ENCODE measurements at places on chromosomes 1 and 21.

DNA sequence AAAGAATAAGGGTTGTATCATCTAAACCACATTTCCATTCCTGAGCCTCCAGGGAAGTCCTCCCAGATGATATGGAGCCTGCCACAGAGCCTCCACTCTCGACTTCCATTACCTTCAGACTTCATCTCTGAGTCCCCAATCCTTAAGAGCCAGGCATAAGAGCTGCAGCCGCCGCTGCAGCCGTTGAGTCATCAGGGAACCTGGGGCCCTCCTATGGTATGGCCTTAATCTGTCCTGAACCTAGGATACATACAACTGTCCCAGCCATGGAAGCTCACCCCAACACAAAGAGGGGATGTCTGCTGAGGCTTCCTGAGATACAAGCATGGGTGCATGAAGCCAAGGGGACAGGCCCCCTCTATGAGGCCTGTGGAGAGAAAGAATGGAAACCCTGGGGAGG, 16.3 kb downstream of the TAL1 start:
- DNase-seq = no peak

- peak; percentile 74 for DNase-seq
Observed at GRCh38 chr1:234599617-234600417, 10.2 kb downstream of the IRF2BP2 start.

DNA sequence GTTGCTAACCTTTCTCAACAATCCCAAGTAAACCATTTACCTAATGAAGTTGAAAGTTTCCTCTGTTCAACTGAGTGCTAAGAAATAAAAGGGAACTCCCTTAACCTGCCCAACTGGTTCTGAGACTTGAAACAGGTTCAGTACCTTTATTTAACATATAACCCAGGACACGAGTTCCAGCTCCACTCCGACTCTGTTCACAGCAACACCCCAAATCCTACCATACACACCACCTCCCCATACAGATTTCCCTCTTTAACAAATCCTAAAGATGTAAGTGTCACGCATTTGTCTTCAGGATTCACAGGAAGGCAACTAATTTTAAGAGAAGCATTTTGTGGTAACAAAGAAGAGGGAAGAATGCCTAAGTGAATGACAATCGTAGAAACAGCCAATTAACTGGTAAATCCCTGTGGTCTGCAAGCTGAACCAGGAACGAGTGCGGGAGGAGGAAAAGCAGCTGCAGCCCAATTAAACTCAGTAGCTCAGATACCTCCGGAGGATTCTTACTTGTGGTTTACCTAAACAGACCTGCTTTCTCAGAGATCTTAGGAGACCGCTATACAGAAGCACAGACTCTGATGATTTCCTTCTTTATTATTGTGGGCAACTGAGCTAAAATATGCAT, 134.5 kb upstream of the MAGI3 start:
- no peak for DNase-seq

DNA sequence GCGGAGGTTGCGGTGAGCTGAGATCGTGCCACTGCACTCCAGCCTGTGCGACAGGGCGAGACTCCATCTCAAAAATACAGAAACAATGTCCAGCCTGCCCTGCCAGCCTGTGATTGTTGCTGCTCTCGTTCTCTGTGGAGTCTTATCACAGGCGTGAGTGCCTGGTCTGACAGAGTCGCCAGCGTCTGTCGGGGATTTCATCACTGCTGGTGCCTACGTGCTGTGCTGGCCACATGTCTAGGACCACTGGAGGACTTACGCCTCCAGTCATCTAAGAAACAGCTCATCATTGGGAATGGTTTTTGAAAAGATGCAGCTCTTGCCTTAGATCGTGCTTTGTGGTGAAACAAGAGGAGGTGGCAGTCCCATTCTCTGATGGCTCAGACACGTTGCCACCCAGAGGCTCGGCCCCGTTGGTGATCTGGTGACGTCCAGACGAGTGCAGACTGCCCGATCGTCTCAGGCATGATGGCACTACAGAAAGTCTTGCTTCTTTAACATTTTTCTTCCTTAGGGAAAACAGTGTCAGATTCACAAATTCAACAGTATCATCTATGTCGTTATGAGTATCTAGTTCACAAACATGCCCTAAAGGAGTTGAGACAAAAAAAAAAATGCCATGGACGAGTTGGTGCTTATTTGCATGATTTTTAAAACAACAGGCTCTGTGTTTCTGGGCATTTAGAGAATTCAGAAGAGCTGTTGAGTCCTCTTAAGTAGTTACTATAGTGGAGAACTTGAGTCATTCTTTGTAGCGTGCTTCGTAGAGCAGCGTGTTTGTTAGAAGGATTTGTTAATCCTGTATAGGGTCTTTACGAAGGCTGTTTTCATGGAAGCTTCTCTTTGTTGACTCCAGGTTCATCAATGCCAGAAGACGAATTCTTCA, 47.5 kb downstream of the CBS start:
- no peak for DNase-seq

GRCh38 chr1:89310976-89311375, 38.3 kb upstream of the GBP5 start:
- no peak for DNase-seq

DNA sequence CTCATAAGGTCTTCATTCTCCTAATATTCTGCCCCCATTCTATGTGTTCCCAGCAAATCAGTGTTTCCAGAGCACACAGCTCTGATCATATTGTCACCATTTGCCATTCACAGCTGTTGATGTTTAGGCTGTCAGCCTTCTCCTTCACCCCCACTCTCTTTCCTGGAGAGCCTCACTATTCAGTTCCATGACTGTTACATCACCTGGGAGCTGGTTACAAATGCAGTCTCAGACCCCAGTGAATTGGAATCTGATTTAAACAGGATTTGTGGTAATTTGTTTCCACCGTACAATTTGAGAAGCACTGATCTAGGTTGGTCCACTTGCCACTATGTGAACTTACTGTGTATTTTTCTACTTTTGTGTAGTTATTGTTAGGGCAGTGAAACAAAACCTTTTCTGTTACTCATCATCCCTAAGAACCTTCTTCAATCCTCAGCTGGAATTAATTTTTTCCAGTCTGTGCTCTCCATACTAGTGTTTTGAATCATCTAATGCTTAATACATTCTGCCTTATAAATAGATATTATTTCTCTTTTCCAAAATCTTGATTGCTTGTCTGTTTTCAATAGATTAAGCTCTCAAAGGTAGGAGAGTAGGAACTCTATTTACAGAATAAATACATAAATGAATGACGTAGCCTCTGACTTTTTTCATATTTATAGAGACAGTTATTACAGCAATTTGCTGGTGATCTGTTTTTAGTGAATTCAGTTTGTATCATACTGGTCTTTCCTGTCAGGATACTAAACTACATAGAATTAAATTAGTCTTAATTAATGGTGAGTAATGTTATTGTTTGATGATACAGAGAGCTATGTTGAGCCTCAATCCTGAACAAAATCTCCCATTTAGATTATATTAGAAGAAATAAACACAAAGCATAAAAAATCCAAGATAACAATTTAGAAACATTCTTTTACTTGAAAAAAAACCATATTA, 8.1 kb downstream of the SNX7 start:
- no peak for DNase-seq

DNA sequence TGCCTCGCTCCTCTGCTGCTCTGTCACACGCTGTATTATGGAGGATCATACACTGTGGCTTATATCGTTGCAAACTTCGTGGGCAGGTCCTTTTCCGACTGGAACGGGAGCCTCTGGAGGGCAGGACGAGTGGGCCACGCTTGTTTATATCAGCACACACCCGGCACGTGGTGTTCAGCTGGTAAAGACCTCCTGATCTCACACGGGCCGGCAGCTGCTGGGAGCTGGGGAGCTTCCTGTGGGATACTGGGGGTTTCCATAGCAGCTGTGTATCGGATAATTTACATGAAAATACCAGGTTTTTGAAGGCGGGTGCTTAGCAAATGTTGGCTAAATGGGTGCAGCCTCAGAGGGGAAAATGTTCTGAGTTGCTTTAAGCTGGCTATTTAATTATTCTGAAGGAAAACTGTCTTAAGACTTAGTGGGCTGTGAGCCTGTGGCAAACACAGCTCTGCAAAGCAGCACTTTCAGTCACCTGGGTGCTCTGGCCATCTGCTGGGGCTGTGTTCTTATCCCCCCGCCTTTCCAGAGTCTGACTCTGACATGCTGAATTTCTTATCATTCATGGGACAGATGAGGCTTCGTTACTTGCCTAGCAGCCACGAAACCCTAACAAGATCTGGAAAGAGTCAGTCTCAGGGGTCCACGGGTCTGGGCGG, 103.6 kb upstream of the GCLM start:
- no peak for DNase-seq

- no peak for DNase-seq
Observed at GRCh38 chr1:93960641-93961147, 51.5 kb upstream of the GCLM start.
